NCI-H446 (cell line): ENCODE measurements at places on chromosomes 6 and 20.
A peak's percentile ranks its signal among the peaks of the same experiment; 100 is the strongest.

GRCh38 chr6:163189609-163190008, 224.9 kb upstream of the QKI start:
- no peak for DNase-seq

- no peak for DNase-seq
These were observed 236.6 kb downstream of the ARID1B start for GRCh38 chr6:157013649-157014304.

- DNase-seq = no peak
These were observed 10.5 kb downstream of the AURKA start for GRCh38 chr20:56381501-56381900.

DNA sequence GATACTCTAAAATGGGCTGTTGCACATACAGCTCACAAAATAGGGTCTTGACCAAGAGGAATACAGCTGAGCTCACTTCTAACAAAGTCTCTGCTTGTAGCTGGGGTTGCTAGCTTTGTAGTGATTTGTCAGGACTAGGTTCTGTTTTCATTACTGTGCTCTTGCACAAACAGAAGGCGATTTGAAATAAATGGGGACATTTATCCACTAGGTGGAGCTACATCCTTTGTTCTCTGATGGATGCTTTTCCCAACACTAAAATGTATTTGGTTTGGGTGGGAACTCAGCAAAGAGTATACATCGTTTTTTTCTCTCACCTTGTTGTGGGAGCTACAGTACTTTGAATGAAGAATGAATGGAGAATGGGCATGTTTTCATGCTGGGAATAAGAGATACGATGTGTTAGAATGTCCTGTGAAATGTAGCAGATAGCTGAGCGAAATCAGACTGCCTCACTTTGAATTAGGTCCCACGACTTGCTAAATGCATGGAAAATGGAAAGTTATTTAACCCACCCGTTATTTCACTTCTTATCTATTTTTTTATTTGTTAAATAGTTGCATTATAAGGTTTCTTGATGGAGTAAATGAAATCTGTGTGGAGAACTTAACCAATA, 494.7 kb upstream of the MAP3K7 start:
- DNase-seq = peak; percentile 73

GRCh38 chr6:123810214-123810613, 6.5 kb downstream of the NKAIN2 start:
- no peak for DNase-seq

DNA sequence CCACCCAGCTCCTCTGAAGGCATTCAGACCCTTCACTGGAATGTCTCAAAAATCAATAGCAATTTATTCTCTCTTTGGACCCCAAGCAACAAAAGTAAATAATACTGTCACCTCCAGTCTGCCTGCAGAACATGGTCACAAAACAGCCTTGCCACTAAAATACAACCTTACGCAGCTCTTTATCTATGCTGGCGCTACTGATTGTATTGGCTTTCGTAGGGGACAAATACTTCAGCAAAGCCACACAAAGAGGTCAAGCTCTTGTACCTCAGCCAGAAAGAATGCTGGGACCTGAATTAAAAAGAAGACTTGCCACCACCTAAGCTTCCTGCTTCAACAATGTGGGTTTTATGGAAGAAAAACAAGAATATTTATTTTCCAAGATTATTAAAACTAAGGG, 57.2 kb downstream of the PRKN start:
- no peak for DNase-seq

DNA sequence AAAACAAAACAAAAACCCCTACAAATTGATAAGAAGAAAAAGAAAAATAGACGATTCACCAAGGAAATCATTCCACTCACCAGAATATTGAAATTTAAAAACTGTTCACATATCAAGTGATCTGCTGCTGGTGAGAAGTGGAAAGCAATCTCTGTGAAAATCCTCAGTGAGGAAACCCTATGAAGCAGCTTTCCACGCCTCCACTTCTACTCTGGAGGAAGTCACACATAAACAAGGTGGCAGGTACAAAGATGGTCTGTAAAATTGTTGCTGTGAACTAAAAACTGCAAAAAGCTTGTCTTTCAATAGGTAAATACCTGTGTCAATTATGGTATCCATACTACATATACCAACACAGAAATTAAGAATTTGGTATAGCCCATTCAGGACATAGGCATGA, 18.5 kb downstream of the CD164 start:
- DNase-seq = no peak

GRCh38 chr6:87350516-87350915, 5.9 kb downstream of the C6orf163 start:
- DNase-seq = no peak

GRCh38 chr6:85574932-85575598, 18.6 kb downstream of the SNX14 start:
- DNase-seq = no peak

DNA sequence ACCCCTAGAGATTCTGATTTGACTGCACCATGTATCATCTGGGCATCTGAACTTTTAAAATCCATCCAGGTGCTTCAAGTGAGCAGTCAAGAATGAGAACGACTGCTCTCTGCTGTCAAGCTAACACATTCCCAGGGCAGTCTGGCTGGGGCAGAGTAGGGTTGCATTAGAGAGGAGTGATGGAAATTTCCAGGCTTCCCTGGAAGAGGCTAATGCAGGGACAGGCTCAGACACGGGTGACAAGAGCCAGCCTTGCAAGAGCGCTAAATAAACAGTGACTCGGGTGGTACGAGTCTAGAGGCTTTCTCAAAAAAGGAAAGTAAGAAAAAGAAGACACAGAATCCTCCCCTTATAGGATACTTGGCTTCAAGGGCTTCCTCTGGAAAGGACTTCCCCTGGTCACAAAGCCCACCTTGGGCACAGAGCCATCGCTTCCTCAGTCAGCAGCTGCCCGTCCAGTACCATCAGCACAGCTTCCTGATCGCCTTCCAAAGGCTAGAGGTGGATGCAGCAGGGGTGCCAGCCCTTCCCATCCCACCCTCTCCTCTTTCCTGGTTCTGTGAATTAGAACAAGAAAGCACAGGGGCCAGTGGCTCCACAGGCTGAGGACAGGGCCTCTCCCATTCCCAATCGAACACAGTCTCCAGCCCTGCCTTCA, 177.4 kb upstream of the RREB1 start:
- no peak for DNase-seq

DNA sequence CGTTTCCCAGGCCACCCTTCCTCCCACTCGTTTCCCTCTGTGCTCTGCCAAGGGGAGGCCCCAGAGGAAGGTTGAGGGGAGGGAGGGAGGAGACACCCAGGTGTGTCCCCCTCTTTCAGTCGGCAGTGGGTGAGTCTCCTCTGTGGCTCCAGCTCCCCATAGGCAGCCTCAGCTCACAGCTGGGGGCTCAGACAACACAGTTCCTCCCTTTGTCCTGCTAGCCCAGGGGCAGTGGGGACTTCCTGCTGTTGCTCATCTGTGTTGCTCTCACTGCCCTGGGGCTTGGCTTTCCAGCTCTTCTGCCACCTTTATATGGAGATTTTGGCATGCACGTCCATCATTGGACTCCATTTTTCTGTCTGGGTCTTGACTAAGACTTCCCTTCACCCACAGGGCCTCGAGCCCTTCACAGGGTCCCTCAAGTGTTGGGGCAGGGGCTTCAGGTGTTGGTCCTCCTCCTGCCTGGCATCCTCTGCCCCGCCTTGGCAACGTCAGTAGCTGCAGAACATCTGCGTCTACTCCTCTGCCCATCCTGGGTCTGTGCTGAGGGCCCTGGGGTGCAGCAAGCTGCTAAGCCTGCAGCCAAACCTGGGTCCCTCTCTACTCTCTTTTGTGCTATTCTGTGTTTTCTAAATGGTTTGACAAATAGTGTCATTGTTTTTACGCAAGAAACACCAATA, 190.6 kb upstream of the PMEPA1 start:
- no peak for DNase-seq

GRCh38 chr20:49812507-49813304, at the start of gene SLC9A8:
Gene SLC9A8, plus strand, starts transcription at chr20:49812828. Its CDS starts 95 bp downstream, at chr20:49812923.
- peak; percentile 90 for DNase-seq

DNA sequence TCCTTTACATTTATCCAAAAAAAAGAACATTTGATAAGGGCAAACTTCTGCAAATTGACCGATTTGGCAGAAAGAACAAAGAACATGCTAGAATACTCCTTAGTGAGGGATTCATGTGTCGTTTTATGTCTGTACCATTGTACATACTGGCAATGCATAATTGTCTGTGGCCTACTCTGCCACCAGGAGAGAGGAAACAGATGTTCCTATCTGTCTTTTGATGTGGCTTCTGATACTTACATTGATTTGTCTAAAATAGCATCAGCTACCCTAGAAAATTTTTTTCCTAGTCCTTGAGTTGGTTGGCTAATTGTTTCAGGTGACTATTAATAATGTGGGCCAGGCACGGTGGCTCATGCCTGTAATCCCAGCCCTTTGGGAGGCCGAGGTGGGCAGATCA, 654.1 kb downstream of the KIF16B start:
- DNase-seq = no peak

DNA sequence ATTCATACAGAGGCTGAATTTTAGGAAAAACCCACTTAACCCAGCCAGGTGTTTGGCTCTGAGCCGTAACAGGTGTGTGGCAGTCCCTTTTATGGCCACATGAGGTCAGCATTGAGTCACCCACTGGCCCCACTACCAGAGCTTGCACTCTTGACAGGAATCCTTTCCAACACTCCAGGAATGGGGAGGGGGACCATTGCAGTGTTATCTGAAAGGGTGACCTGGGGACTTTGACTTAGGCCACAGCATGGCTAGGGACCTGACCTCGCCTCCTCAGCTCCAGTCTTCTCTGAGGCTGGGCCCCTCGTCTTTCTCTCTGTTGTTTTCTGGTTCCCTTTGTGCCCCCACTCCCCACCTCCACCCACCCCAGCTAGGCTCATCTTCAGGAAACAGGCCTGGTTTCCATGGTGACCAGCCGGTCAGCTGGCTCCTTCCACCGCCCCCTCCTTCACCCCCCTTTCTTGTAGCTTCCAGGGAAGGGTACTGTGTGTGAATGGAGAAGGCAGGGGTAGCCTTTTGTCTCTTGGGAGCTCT, 2.1 kb upstream of the TMEM151B start:
- peak; percentile 67 for DNase-seq

DNA sequence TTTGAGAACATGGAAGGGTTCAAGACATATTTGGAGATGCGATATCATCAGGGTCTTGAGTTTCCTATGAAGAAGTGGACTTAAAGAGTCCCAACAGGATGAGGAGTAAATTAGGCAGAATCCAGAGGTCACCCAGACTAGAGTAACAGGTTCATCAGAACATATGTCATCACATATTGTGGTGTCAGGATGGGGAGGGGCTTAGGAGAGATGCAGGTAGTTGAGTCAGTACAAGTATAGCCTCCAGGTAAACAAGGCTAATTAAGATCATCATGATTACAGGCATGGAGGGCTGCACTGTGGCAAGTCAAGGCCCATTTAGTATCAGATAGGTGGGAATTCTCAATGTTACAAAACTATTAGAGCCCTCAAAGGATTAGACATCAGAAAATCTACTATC, 90.1 kb upstream of the PAK5 start:
- DNase-seq = no peak
